ENCODE measurements at places on chromosomes 2 and 18.

DNA sequence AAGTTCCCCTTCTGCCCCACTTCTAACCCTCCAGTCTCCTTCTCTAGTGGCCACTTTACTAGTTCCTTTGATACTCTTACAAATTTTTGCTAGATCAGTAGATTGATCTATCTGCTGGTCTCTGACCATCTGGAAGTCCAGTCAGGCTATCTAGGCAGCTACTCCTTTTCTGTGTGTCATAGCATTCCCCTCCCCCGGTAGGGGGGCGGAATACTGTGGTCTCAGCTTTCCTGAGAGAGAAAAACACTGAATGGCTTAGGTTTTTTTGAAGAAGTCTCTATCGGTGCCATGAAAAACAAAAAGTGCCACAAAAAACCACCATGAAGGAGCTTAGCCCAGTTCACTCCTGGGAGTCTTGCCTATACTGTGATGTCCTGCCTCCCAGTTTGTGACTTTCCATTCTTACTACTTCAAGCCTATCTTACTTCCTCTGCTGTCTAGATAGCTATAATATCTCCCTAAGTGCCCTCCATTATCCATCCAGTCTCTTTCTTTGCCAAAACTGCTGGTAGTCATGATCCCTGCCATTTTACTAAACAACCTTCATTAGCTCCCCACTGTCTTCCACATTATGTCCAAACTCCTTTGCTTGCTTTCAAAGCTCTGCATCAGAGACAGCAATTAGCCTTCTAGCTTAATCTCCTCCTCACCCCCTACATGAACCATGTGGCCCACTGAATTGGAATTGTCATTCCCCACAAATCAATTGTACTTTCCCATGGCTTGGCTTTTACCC lies 29.9 kb downstream of the TPGS2 start:
- no peak for DNase-seq

- DNase-seq, result no peak
Observed at GRCh38 chr2:79910643-79911042, 393.9 kb downstream of the LRRTM1 start.

GRCh38 chr2:240832921-240833494 lies 13.0 kb upstream of the KIF1A start:
- DNase-seq, result no peak

GRCh38 chr2:171837736-171838135 lies 56.3 kb downstream of the SLC25A12 start:
- no peak for DNase-seq

DNA sequence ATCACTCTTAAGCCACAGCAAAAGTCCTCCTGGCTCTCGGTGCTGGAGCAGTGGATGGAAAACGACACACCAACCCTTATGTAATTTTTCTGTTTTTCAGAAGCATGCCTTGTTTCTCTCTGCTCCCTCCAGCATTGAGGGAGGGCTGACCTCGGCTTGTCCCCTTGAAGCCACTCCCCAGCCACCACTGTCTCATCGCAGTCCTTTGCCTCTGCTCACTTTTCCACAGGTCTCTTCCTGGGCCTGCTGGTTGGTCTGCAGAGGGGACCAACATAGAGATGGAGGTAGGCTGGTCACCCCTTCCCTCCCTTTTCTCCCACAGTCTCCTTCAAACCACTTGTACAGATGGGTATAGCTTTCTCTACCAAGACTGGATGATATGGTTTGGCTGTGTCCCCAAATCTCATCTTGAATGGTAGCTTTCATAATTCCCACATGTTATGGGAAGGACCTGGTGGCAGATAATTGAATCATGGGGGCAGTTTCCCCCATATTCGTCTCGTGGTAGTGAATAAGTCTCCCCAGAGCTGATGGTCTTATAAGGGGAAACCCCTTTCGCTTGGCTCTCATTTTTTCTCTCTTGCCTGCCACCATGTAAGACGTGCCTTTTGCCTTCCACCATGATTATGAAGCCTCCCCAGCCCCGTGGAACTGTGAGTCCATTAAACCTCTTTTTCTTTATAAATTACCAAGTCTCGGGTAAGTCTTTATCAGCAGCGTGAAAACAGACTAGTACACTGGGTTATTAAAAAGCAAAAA lies 14.3 kb upstream of the RIOK3 start:
- no peak for DNase-seq

- no peak for DNase-seq
Observed at GRCh38 chr2:196702641-196703040, 63.1 kb downstream of the CCDC150 start.

- DNase-seq, result no peak
Observed at GRCh38 chr2:52572469-52572894, 1195.1 kb upstream of the CHAC2 start.

DNA sequence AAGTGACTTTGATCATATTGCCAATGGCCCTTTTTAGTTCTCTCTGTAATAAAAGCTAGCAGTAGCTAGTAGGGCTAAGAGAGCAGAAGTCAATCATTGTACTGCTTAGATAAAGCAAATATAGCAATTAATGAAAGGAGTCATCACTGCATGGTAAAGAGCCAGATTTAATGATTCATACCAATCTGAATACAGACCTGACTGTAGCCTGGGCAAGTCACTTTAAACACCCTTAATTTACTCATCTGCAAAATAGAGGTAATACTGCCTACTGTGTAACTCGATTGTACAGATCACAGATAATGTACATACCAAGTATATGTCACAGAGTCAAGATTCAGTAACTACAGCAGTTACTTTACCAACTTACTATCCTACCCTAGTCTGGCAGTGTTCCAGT lies 63.6 kb downstream of the ASXL2 start:
- DNase-seq, result no peak

DNA sequence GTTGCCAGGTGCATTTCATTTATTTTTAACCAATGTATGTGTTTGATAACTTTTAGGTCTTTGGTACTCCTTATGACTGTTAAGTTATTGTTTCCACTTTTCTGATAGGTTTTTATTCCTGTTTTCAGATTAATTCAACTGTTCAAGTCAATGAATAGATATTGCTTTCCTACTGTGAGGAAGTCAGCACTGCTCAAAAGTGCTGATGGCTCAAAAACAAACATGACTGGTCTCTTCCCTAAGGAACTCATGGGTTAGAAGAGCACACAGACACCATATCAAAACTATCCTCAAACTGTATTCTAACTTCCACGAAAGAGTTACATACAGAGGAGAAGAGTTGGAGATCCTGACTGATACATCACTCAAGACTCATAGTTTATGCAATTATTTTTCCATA lies 39.9 kb upstream of the REG3G start:
- no peak for DNase-seq

DNA sequence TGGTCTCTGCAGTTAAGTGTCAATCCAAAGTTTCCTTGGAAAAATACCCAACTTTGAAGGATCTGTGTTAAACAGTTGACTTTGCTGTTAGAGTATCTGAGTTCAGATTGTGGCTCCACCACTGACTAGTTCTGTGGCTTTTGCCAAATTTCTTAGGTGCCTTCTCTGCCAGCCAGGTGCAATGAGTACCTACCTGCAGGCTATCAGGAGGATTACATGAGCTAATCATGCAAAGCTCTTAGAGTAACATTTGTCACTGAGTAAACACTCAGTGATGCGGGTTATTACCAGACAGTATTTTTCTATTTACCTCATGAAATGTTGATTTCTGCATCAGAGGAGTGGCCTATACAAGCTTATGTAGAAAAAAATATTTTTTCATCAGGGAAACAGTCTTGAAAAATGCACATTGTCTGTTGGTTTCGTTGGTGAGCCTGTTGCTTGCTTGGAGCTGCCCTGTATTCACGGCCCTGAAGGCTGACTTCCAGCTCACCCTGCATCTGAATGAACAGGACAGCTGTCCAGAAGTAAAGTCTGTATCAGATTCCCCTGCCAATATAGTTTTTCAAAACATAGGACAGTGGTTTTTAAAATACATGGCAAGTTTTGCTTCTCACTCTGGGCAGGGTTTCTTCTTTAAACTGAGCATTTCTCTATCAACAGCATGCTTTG lies 235.1 kb downstream of the CDCA7 start:
- DNase-seq, result no peak

- DNase-seq, result no peak
Observed at GRCh38 chr2:200913654-200914053, 24.5 kb downstream of the NIF3L1 start.

DNA sequence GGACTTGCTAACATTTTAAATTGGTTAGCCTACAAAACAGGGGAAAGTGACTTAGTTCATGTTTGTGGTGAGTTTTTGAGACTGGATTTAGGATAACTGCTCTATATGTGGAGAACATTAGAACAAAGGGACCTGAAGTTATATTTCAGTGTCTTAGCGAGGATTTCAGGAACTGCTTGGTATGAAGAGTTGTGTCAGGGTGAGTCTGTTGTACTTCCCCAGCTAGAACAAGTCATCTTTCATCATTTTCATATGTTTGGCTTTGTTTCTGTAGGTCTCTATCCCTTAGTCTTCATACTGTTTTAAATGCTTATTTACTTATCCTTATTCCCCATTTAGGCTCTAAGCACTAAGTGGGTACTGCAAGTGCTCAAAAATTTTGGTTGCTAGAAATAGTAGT lies 41.9 kb downstream of the KCMF1 start:
- DNase-seq, result no peak

DNA sequence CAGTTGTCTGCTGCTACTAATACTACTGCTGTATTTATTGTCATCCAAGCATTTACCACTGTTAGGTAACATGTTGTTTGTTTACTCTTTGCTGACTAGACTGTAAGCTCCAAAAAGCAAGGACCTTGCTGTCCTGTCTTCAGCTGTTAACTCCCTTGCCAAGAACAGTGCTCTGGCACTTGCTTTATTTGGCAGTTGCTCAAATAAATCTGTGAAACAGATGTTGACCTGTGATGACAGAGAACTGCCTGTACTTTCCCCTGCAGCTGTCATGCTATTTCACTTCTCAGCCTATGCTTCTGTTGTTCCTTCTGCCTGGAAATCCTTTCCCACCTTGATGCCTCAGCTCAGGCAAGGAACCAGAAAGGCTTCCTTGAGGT lies 181.2 kb downstream of the ATAD2B start:
- no peak for DNase-seq

DNA sequence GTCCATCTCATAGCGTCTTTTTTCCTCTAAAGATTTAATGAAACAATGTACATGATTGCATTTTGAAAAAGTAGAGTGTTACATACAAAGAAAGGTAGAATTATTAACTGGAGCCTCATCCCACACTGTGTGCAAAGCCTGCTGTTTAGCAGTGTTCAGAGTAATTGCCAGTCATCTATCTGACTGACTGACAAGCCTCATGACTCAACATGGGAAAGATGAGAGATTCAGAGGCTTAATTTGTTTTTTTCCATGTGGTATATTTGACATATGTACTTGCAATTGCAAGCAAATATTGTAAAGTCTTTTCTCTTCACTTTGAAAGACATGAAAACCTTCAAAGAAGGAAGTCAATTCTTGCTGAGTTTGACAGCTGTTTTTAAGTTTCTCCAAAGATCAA lies 14.7 kb downstream of the PCARE start:
- no peak for DNase-seq

GRCh38 chr18:64405161-64405560 lies 256.3 kb upstream of the LINC00305 start:
- no peak for DNase-seq

GRCh38 chr18:37489011-37489410 lies 76.6 kb downstream of the CELF4 start:
- DNase-seq, result no peak

- no peak for DNase-seq
Observed at GRCh38 chr2:14975381-14975780, 342.9 kb downstream of the LRATD1 start.

DNA sequence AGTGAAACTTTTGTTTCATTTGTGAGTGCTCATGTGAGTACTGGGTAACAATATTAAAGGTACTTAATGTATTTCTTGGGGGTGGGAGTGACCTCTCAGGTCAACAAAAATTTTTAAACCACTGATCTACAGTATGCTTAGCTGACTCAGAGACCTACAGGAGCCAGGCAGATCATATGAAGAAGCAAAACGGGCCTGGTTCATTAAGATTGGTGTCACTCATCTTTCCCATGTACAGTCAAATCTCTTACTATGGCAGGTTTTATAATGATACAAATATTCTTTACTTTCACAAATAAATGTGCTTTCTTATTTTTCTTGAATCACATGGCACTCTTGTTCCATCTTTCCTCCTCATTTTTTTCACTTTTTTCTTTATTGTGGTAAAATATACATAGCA lies 7.7 kb upstream of the TMSB10 start:
- DNase-seq, result no peak

- no peak for DNase-seq
Observed at GRCh38 chr2:161975062-161975812, 98.8 kb downstream of the DPP4 start.

DNA sequence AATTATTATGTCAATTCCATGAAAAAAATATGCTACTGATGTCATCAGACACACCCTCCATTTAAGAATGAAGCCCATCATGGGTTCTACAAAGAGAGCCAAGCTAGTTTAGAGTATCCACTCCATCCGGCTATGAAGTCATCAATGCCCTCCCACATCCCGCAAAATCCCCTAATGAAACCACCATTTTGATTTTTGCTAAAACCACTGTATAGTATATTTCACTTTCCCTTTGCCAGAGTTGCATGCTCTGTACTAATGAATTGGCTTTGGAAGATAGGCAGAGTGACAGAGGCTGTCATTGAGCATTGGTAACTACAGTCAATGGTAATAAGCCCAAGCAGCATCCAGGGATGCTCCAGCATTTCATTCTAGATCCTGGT lies 118.6 kb downstream of the ANKRD44 start:
- DNase-seq, result no peak

- DNase-seq, result no peak
Observed at GRCh38 chr2:27584597-27584996, 1.8 kb downstream of the ZNF512 start.

GRCh38 chr2:86697551-86698104 lies 22.5 kb upstream of the RMND5A start:
- DNase-seq, result no peak

- no peak for DNase-seq
Observed at GRCh38 chr2:193537531-193537930, 1342.8 kb upstream of the TMEFF2 start.

- DNase-seq, result no peak
Observed at GRCh38 chr2:3204031-3204821, 173.4 kb downstream of the EIPR1 start.

GRCh38 chr2:171147081-171147480 lies 13.6 kb downstream of the TLK1 start:
- no peak for DNase-seq

Measured in NK-92 treated with Interleukin-12 subunit alpha and Interleukin-12 subunit beta, amount 100 ng/mL, for 24 hours (cell line).